Activated CD8-positive, alpha-beta memory T cell treated with anti-CD3 and anti-CD28 coated beads for 1 hour (primary cell): ENCODE measurements at places on chromosomes 6 and 20.

- DNase-seq, result no peak
Observed at GRCh38 chr6:133802861-133803260, 86.1 kb upstream of the TCF21 start.

DNA sequence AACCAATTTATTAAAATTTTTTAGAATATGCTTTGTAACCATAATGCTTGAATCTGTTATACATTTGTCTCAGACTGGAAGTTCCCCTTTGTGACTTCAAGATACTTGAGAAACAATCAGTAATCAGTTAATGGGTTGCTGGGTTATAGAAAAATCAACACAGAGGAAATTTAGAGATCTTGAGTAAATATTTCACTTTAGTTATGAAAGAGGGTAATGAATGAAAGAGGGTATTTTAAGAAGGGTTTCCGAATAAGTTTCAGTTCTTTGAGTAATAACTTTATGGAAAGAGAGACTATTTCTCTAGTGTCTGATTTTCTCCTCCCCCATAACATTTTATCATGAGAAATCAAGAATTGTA is 21.4 kb downstream of the ZFAND3 start:
- DNase-seq, result no peak

- no peak for DNase-seq
Observed at GRCh38 chr20:416950-417800, 9.1 kb downstream of the RBCK1 start.

GRCh38 chr20:8983478-8984345 is 85.2 kb upstream of the PLCB4 start:
- no peak for DNase-seq

DNA sequence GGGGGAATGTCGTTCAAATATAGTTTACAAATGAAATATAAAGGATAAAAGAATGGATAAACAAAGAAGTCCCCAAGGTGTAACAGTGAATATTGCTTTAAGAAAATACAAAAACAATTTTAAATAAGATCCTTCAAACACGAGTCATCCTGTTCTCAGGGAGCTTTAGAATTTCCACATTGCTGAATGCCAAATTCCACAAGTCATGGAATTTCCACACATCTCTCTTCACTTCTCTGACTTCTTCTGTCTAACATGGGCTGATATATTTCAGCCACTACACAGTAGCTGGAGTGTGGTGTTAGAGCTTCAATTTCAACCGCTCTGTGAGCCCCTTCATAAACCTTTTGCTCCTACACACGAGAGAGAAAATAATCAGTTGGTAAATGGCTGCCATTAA is 28.0 kb downstream of the IL22RA2 start:
- no peak for DNase-seq

- no peak for DNase-seq
Observed at GRCh38 chr6:1945235-1945832, 300.1 kb downstream of the GMDS start.

DNA sequence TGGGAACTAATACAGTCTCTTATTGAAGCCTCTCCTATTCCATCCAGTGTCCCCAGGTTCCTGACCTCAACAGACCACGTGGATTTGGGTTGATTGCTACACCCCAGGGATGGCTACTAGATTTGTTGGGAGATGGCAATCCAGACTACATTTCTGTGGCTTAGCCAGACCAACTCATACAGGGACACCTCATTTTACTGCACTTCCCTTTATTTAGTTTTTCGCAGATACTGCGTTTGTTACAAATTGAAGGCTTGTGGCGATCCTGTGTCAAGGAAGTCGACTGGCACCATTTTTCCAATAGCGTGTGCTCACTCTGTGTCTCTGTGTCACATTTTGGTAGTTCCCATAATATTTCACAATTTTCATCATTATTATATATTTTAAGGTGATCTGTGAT is 10.3 kb upstream of the MTRF1L start:
- no peak for DNase-seq

- no peak for DNase-seq
Observed at GRCh38 chr6:165469483-165469882, 160.1 kb upstream of the C6orf118 start.

- no peak for DNase-seq
Observed at GRCh38 chr6:98433325-98434056, 400.9 kb upstream of the POU3F2 start.

- no peak for DNase-seq
Observed at GRCh38 chr6:21489826-21490225, 103.7 kb upstream of the SOX4 start.

GRCh38 chr20:37233548-37234253 is 27.9 kb downstream of the GHRH start:
- no peak for DNase-seq

GRCh38 chr6:162463576-162463975 is 264.0 kb downstream of the PRKN start:
- no peak for DNase-seq

- no peak for DNase-seq
Observed at GRCh38 chr20:32072168-32072750, 20.2 kb downstream of the HCK start.

GRCh38 chr6:144065213-144065660 is 30.1 kb downstream of the SF3B5 start:
- no peak for DNase-seq

- DNase-seq, result no peak
Observed at GRCh38 chr20:38032585-38033329, 499 bp downstream of the TTI1 start.

- DNase-seq, result no peak
Observed at GRCh38 chr6:10587656-10588406, 66.7 kb downstream of the GCNT2 start.

DNA sequence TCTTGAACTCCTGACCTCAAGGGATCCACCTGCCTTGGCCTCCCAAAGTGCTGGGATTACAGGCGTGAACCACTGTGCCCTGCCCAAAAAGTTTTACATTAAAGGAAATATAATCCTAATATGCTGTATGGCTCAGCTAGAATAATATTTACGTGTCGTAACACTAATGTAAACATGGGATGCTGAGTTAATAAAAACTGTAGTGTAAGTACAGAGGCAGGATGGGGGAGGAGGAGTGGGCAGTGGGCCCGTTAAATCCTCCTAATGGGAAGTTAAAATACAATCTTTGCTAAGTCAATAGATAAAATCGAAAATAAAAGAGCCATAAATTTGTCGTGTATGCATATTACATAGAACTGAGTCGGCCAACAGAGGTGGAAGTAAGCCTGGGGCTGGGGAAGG is 12.1 kb upstream of the IP6K3 start:
- DNase-seq, result no peak

DNA sequence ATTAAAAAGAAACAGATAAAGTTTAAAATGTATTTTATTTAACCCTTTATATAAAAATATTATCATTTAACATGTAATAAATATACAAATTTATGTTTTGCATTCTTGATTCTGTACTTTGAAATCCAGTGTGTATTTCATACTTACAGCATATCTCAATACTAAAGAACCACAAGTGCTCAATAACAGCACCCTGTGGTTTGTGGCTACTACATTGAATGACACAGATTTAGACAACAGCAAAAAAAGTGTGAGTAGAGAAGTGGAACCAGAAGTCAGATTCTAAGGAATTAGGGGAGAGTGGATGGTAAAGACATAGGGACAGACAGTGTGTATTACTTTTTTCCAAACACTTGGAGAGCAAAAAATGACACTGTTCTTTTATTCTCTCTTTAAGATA is 524.5 kb downstream of the BMP2 start:
- DNase-seq, result no peak

GRCh38 chr20:50731930-50732690 is 730 bp downstream of the PARD6B start:
- no peak for DNase-seq

DNA sequence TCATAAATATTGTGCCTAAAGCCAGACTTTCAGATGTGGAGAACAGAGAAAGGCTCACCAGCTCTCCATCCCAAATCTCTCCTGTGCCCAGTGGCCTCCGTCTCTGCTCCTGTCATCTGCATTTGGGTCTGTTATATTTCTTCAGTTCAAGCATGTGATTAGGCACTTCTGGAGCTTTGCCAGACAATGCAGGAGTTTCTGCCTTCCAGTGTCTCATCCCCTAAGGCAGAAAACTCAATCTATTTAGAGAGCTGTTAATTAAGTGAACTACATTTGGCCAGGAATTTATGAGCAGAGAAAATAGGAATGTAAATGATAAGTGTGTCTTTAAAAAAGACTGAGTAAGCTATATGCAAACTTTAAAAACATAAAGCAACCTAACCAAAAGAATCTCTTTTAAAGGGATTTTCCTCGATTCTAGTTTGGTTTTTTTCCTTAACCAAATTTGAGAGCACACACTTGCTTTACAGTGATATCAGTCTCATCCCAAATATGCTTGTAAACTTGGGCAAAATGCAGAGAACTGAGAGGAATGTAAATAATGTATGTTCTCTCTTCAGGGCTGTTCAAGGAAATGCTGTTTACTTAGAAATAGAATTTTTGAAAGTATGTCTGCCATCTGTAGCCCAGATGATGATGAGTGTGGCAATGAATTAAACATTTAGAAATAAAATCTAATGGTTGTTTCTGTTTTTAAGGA is 113.9 kb downstream of the ELOVL4 start:
- no peak for DNase-seq

GRCh38 chr6:122285292-122285913 is 114.0 kb upstream of the HSF2 start:
- DNase-seq, result no peak

DNA sequence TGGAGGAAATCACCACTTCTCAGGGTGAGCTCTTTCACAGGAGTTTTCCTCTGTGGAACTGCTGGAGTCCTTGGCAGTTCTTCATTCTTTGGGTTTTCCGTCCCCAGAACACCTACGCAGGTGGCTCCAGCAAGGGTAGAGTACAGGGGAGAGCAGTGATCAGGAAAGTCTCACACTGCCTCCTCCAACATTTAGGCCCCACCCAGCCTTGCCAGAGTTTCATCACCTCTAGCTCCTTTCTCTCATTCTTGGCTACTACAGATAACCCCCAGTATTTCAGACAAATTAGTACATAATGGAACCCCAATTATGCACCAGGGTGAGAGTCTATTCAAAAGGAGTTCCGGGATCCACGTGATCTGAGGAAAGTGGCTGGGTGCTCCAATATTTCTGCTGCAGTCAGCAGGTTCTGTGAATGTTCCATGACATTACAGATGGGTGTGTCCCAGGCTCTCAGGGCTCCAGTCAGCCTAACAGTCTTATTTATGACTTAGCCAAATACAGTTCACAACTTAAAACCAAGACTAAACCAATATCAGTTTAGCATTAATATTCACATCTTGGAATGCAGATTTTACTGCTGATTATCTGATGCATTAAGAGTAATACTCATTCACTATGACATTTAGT is 44.6 kb downstream of the GPR63 start:
- no peak for DNase-seq

- no peak for DNase-seq
Observed at GRCh38 chr20:63897978-63898561, 3.1 kb downstream of the DNAJC5 start.

DNA sequence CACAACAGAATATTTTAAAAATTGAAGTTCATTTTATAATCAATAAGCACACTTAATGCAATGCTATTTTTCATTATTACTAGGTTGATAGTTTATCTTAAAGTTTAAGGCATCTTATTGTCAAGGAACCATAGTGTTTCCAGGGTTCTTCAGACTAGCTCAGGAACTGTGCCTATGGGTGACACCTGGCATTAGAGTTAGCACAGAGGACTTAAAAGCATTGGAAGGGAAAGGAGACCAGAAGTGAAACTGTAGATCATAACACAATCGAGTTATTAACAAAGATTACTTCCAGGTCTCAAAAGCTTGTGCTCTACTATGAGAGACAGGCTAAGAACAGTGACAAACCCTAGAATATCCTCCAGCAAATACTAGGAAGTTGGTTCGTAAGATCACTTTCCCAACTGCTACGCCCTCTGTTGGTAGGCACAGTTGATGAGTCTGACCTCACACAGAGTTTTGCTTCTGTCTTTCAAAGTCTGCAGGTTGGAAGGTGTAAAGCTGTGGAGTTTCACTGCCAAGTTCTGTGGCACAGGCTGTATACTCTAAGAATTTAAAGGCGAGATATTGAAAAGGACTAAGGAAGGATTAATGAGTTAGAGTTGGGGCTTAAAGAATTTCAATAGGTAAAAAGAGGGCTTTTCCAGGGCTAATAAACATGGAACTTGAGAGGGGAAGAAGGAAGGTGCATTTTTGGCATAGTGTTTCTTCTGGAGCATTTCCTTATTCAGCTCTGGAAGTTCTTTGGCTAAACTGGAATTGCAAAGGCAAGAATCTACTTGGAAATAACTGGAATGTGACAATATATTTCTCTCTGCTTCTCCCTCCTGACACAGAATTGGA is 531.3 kb upstream of the JAG1 start:
- no peak for DNase-seq

GRCh38 chr6:781350-781961 is 88.5 kb upstream of the EXOC2 start:
- DNase-seq, result no peak

DNA sequence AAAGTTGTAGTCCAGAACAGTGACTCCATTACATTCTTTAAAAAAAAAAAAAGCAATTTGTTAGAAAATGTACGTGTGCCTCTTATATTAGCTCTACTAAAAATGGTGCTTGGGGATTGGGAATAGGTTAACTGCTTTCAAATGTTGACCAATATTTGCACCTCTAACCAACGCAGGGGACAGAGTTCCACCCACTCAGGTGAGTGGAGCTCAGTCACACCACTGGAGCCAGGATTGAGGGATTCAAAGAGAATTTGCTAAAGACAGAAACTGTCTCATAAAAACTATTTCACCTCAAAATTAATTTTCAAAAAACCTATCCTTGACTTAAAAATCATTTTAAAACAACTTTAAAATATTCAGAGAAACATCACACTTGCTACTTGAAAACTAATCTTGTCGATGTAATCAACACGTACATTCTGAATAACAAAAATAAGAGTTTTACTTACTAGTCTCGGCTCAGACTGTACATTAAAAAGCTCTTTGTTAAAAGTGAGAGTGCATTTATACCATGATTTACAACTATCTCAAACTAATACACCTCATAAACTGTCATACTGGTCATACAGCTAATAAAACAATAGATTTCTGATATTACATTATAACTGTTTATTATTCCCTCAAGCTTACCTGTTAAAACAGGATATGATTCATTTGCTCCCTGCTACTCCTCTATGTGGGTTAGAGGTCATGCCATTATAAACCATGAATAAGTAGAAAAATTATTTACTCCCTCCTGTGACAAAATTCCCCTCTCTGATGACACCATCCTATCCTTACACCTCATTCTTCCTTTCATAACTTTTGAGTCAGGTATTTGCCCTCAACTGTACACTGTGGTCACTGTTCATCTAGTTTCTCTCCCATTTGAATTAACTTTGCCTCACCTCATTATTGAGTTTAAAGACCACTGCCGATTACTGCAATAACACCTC is 88.6 kb downstream of the PDE10A start:
- DNase-seq, result no peak

- DNase-seq, result no peak
Observed at GRCh38 chr6:154595538-154595937, 85.1 kb upstream of the CNKSR3 start.

GRCh38 chr6:147117011-147117410 is 87.2 kb upstream of the STXBP5 start:
- DNase-seq, result no peak

GRCh38 chr6:70834520-70834919 is 122.3 kb downstream of the B3GAT2 start:
- DNase-seq, result no peak

- no peak for DNase-seq
Observed at GRCh38 chr6:48067886-48068277, 43.1 kb downstream of the PTCHD4 start.
